ENCODE measurements at places on chromosomes 1 and 21.

DNA sequence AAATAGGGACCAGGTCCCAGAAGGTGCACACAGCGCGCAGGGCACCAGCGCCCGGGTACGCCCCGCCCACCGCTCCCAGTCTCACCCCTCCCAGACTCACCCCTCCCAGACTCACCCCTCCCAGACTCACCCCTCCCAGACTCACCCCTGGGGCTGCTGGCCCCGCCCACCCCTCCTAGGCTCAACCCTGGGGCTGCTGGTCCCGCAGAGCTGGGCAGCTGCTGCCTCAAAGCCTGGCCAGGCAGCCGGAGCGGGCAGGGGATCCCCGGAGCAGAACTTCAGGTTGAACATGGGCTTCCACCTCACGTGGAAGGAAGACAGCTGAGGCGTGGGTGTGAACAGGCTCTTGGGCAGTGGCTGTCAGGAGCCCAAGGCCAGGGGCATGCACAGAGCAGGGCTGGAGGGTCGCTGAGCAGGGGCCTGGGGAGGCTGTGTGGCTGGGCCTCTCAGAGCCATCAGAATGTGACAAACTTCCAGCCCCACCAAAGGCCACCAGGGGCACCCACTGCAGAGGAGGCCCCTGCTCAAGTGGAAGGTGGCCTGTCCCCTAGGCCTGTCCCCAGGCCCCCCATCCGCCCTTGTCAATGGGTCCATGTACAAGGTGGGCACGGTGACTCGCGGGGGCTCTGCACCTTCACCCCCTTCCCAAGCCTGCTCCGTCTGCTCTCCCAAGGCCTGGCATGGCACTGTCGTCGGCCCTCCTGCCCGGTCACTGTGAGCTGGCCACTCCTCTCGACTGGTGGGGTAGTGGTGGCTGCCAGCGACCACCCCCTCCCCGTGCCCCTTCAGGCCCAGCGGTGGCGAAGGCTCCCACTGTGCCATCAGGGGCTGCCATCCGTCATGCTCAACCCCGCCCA lies 20.4 kb upstream of the SUMO3 start:
- no peak for DNase-seq

DNA sequence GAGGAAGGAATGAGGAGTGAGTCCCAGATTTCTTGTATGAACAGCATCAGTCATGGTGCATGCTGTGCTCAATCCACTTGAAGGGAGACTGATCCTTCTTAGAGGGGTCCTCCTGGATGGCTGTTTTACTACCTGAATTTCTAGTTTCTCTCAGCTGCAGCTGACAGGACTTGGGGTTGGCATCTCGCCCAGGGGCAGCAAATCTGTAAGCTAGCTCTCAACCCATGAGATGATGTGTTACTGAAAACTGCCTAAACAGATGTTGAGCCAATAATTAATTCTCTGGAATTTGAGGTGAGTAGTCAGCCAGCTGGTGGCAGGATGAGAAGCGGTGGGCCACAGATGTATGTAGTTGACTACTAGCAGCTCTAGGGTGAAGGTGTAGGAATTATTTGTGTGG lies 19.6 kb downstream of the BACH1 start:
- DNase-seq = no peak

DNA sequence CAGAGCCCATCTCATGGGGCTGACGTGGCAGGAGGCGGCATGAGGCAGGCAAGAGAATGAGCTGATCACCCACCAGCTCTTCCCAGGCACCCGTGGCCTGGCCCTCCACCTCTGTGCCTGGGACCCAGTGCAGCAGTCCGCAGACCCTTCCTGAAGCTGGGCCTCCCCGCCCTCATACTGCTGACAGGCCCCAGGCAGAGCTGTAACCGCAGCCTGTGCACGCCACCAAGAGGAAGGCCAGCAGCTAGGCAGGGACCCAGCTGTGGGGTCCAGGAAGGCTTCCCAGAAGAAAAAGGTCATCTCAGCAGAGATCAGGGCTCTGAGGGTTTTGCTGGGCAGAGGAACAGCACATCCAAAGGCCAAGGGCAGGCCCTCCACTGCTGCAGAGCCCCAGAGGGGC lies 9.8 kb upstream of the MTFR1L start:
- DNase-seq = no peak

DNA sequence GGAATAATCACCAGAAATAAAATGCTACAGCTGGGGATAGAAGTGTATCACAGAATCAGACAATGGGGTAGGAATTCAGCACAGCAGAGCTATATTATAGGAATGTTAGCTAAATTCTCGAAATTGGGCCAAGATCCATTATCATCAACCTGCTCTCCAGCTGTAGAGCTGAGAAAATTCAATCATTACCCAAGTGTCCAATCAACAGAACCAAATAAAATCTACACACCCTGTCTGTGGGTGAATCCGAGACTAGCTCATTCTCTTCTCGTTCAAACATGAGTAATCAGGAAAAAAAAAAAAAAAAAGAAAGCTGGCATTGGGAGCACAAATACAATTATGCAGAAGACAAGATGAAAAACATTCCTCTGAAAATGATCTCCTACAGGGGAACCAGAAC lies 119.2 kb downstream of the CDC7 start:
- DNase-seq = no peak

DNA sequence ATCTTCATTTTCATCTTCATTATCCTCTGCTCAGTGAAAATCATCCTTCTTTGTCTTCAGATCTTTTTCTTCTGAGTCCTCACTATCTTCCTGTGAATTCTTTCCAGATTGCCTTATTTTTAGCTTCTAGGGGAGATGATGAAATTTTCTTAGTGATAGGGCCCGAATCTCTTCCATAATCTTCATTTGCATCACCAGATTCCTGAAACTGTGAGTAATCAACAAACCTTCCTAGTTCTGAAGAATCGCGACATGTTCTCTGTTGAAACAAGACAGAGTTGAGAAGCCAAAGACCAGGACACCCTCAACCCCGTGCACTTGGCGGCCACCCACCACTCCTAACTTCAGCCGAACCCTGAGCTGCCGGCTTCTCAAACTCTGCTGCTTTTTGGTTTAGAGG lies 92.8 kb upstream of the CDC42BPA start:
- no peak for DNase-seq

DNA sequence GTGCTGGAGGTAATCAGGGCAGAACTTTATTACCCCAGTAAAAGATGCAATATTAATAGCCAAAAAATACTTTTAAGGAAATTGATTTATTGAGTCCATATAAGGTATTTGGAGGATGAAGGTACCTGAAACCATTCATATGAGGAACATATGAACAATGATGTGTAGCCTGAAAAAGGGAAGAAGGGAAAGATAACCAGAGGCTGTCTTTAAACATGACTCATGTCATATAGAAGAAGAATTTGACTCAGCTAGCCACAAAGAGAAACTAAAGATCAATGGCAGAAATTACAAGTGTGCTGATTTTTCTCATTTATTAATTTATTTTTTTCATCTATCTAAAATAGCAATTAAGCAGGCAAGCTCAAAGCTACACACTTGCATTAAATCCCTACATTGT lies 136.2 kb upstream of the DUSP10 start:
- no peak for DNase-seq

- no peak for DNase-seq
Observed at GRCh38 chr1:117284399-117285215, 73.9 kb upstream of the VTCN1 start.

DNA sequence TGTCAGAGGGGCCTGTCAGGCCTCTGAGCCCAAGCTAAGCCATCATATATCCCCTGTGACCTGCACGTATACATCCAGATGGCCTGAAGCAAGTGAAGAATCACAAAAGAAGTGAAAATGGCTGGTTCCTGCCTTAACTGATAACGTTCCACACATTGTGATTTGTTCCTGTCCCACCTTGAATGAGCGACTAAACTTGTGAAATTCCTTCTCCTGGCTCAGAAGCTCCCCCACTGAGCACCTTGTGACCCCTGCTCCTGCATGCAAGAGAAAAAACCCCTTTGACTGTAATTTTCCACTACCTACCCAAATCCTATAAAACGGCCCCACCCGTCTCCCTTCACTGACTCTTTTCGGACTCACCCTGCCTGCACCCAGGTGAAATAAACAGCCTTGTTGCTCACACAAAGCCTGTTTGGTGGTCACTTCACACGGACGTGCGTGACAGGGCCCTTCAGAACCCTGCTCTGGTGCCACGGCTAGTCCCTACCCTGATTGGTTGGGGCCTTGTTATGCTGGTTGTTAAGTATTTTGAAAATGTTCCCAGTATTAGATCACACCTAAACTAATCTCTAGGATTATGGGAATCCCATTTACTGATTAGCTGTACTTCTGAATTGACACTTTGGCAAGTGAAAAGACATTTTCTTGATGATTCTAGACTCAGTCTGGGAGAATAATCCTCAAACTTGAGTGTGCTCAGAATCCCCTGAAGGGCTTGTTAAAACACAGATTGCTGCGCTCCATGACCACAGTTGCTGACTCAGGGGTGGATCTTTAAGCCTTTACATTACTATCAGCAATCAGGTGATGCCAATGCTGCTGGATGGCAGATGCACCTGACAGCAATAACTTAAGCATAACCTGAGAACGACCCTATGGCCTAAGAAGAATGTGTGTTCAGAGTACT lies 28.8 kb upstream of the SPATA6 start:
- no peak for DNase-seq

DNA sequence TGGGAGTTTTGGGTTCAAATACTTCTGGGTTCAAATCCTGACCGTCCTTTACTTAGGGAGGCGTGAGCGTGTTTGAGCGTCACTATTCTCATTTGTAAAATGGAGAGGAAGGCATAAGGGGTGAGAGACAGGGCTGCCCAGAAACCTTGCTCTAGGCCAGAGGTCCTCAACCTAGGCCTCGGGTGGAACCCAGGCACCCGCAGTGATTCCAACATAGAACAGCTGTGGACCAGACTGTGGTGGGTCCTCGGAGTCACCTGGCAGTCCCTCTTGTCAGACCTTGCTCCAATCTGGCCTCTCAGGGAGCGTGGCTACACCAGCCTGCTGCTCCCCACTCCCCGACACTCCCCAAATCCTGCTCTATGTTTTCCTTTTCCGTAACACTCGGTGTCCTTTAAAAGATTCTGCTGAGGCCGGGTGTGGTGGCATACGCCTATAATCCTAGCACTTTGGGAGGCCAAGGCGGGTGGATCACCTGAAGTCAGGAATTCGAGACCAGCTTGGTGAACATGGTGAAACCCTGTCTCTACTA lies 116.4 kb downstream of the PGBD5 start:
- no peak for DNase-seq

- DNase-seq = no peak
Observed at GRCh38 chr1:232570007-232570406, 59.9 kb downstream of the SIPA1L2 start.

- no peak for DNase-seq
Observed at GRCh38 chr1:52771384-52771783, 45.1 kb downstream of the ZYG11B start.

- DNase-seq = peak; percentile 93
Observed at GRCh38 chr1:92298573-92299476, at the start of the genes GLMN and RPAP2. GLMN (minus strand) TSS chr1:92298987; CDS start chr1:92297999, 988 bp downstream. RPAP2 (plus strand) TSS chr1:92299059; CDS start chr1:92299074, 15 bp downstream.

GRCh38 chr1:27203946-27204345 lies 30.5 kb upstream of the WDTC1 start:
- no peak for DNase-seq

- DNase-seq = no peak
Observed at GRCh38 chr1:154199563-154199879, 6.6 kb downstream of the CFAP141 start.

- peak; percentile 12 for DNase-seq
Observed at GRCh38 chr1:34865981-34866761, 6.6 kb upstream of the SMIM12 start.

DNA sequence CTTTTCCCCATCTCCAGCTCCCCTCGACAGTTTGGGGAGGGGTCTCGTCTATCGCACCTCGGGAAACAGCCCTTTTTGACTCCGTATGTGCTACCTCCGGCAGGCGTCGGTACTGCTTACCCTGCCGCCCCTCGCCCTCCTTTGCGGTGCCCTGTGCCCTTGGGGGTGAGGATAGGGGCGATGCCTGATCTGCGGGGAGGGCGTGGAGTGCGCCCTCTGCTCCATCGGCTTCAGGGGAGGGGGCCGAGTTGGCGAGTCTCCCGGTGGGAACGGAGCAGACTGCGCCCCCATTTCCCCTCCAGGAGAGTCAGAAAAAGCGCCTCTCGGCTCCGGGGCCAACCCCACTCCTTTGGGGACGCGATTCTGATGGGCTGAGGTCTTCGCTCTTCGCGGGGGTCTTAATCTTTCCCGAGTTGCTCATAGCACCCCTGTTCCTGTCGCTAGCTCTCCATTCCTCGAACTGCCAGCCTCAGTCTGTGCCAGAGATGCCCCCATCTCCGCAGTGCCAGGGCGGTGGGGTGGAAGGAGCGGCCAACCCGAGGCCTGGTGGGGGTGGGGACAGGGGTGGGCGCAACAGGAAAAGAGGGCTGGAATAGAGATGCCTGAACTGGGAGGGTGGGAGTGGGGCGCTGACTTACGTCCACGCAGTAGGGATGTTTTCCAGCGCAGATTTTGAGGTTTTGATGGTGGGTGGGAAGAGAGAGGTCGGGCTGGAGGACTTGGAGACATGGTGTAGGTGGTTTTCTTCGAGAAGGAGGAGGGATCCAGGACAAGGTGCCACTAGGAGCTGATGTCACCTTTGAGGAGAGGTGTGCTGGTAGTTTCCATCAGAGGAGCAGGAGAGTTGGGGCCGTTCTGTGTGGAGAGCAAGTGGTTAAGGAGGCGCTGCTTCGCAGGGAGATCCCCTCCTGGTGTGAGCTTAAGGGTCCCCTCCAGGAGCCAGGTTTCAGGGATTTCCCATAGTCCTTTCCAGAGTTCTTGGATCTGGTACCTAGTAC lies 674 bp downstream of the PPFIA4 start:
- DNase-seq = no peak

- DNase-seq = peak; percentile 62
Observed at GRCh38 chr1:145858238-145858900, 512 bp downstream of the PIAS3 start.

- DNase-seq = no peak
Observed at GRCh38 chr1:91523482-91523881, 22.8 kb downstream of the CDC7 start.

DNA sequence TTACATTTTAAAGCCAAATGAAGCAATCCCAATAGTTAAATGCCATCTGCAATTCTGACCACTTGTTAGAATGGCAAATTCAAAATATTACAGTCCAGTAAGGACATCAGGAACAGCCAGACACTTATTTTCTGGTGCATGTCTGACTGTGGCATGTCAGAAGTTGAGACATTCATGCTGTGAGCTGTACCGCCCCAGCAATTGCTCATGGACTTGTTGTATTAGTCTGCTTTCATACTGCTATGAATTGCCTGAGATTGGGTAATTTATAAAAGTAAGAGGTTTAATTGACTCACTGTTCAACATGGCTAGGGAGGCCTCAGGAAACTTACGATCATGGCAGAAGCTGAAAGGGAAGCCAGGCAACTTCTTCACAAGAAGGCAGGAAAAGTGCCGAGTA lies 19.1 kb downstream of the DDAH1 start:
- no peak for DNase-seq

GRCh38 chr1:89953929-89954328 lies 41.0 kb upstream of the ZNF326 start:
- DNase-seq = no peak

GRCh38 chr21:34133392-34133791 lies 60.0 kb downstream of the MRPS6 start:
- no peak for DNase-seq

- DNase-seq = no peak
Observed at GRCh38 chr1:89466307-89466930, 58.2 kb upstream of the LRRC8B start.

GRCh38 chr1:210437111-210437510 lies 108.4 kb downstream of the HHAT start:
- DNase-seq = no peak
